ENCODE measurements at places on chromosomes 1 and 21.

GRCh38 chr1:19435851-19436455 lies 49.4 kb downstream of the CAPZB start:
- DNase-seq, result no peak

DNA sequence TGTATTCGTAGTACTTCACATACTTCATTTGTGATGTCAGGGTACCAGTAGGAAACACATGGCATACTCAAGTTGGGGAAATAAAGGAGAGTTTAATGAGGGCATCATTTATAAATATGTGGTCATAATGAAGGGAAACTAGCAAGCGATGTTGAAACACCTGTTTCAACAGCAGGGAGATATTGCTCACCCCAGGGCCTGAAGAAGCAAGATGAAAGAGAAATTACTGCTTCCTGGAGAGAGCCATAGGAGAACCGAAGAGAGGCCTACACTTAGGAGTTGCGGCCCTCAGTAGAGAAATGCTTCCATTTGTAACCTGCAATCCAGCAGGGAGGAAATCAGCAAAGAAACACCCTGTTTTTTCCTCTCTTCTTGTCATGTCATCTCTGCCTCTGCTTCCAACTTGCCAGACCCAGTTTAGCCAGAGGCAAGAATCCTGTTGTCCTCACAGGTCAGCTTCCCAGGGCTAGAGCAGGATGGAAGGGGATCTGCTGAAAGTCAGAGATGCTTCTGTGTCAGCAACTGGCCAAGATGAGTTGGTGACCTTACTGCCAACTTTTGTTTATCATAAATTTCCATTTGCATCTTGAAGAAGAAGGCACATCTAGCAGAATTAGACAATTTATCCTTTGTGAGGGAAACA lies 67.6 kb upstream of the TSPAN2 start:
- DNase-seq, result no peak

DNA sequence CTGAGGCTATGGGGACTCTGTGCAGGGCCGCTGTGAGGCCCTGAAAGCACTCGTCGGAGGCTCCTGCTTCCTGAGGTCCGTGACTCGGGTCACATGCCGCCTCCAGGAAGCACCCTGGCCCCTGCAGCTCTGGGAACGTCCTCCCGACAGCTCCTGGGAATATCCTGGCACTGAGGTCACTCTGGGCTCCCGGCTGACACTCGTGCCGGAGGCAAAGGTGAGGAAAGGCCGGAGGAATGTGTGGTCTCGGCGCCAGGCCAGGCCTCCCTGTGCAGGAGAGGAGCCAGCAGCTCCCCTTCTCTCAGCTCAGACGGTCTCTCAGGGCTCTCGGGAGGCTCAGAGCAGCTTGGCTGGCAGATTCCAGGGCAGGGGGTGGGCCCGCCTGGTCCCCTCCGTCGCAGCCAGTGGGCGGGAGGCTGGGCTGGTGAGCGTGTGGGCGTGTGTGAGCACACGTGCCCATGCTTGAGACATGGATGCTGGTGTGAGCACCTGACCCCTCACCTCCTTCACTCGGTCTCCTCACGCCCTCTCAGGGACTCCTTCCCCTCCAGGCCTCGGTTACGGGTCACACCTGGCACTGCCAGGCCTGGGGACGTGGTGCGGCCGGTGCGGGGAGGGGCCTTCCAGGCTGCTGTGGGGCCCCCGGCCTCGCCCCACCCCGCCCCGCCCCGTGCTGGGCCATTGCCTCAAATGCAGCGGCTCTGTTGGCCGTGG lies 5.5 kb upstream of the RNF223 start:
- DNase-seq, result peak; percentile 88

DNA sequence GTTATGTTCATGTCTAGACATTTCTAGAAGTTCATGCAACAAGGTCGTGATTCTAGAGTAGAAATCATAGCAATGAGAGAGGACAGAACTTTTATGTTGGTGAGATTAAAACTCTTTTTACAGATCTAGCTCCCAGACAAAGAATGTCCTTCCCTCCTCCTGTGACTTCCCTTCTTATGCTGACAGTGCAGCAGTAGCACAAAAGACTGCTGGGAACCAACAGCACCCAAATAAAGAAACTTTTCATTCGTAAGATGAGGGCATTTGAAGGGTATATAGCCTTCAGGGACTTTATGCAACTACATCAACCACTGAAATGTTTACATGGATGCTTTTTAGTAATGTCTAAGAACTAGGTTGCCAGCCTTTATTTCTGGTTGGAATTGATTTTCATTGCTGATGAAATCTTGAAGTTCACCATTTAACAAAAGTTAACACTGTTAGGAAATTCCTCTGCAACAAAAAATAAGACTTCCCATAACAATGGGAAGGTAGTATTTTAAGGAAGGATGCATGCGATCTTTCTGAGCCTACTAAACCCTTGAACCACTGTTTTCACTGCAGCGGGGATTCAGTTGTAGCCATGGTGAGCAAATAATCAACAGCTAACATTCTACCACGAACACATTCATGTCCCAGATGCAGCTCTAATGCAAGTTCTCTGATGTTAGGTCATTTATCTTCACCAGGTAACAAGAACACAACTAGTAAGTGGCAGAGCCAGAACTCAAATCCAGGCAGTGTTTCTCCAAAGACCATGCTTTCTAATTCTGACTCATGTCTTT lies 672.8 kb downstream of the PTPRC start:
- DNase-seq, result no peak

Measured in cerebellar cortex (tissue), 1 donor.